ENCODE measurements at places on chromosomes 12 and 14.

- no peak for DNase-seq
Measured at GRCh38 chr14:35326375-35326774, 34.2 kb downstream of the PSMA6 start.

DNA sequence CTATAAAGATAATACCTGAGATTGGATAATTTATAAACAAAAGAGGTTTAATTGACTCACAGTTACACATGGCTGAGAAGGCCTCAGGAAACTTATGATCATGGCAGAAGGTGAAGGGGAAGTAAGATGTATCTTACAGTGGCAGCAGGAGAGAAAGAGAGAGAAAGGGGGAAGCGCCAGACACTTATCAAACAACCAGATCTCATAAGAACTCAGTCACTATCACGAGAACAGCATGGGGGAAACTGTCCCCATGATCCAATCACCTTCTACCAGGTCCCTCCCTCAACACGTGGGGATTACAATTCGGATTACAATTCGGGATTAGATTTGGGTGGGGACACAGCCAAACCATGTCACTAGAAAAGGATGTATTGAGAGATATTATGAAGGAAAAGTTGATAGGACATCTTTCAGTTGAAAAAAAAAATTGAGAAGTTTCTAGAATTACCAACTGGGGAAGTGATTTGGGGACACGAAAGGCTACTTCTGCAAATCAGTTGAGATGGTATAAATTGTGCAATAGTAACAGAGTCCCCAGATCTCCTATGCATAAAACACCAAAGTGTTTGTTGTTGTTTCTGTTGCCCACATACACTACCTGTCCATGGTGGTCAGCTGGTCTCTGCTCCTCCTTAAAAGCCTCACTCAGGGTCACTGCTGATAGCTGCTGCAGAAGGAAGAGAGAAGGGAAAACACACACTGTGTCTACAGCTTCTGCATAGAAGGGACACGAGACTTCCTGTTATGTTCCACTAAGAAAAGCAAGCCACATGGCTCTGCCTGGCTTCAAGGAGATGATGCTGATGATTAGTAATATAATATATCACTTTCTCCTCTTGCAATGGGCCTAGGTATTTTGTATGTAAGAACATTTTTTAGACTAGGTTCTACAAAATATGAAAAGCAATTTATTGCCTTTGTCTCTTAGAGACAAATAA, 465.5 kb downstream of the PDZRN4 start:
- no peak for DNase-seq

GRCh38 chr14:30883508-30884294, 9.3 kb downstream of the COCH start:
- no peak for DNase-seq

GRCh38 chr12:110532644-110533043, 30.5 kb downstream of the RAD9B start:
- DNase-seq = no peak

DNA sequence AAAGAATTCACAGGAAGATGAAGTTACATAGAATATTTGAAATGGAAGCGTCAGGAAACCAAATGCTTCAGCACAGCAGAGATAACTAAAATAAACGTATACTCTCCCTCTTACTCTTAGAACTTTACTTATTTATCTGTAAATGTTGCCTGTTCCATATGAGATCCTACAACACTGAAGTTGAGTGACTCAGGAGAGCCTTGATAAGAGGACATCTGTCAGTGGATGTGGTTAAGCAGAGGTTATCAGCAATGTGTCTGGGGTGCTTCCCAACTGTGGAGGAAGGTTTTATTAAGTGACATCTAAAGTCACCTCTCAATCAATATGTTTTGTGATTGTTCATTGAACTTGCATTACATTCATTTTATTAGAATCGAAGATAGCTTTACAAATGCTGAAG, 81.9 kb downstream of the NEDD1 start:
- no peak for DNase-seq

DNA sequence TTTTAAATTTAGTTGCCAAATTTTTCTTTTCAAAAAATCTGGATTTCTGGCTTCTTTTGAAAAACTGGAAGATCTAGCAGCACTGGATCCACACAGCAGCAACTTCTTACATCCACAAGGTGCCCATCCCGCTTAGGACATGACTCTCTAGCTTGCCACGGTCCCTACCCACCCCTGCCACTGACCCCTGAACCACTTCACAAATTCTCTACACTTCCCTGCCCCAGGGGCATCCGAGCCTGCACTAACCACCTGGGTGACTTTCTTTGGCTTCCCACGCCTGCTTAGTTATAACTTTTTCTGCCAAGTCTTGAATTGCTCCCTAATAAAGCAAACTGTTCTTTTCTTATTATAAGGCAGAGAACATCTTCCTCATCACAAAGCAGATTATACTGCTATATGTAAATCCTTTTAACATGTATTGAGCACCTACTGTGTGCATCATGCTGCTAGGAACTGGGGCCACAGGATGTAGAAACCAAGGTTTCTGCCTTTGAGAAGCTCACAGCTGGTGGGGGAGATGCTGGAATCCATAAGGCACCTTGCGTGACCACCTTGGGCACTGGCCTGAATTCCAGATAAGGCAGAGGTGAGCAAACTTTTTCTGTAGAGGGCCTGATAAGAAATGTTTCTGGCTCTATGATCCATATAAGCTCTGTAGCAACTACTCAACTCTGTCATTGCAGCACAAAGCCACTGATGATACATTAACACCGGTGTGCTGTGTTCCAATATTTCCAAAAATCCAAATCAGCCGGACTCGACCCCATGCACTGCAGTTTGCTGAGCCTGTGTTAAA, 59.8 kb downstream of the ACTN1 start:
- no peak for DNase-seq

GRCh38 chr14:29227631-29228030, 461.0 kb downstream of the FOXG1 start:
- DNase-seq = no peak

- DNase-seq = no peak
Measured at GRCh38 chr12:111204788-111205241, 164.1 kb downstream of the PHETA1 start.

DNA sequence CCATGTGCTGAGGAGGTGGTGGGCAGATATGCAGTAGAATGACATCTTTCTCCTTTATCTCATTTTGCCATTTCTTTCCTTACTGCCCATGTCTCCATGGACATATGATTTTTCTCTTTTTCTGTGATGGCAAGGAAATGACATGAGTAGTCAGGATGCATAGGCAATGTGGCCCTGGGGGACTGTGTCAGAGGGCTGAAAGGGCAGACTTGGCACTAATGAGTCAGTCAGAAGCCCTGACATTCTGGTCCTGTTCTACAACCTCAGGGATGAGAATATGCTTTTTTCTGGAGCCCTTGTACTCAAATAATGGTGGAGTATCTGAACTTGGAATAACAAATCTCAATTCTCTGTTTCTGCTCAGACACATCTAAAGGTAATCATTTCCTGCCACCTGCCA, 167.8 kb downstream of the TMEM117 start:
- no peak for DNase-seq

GRCh38 chr14:57299511-57299910, 30.7 kb downstream of the AP5M1 start:
- no peak for DNase-seq

DNA sequence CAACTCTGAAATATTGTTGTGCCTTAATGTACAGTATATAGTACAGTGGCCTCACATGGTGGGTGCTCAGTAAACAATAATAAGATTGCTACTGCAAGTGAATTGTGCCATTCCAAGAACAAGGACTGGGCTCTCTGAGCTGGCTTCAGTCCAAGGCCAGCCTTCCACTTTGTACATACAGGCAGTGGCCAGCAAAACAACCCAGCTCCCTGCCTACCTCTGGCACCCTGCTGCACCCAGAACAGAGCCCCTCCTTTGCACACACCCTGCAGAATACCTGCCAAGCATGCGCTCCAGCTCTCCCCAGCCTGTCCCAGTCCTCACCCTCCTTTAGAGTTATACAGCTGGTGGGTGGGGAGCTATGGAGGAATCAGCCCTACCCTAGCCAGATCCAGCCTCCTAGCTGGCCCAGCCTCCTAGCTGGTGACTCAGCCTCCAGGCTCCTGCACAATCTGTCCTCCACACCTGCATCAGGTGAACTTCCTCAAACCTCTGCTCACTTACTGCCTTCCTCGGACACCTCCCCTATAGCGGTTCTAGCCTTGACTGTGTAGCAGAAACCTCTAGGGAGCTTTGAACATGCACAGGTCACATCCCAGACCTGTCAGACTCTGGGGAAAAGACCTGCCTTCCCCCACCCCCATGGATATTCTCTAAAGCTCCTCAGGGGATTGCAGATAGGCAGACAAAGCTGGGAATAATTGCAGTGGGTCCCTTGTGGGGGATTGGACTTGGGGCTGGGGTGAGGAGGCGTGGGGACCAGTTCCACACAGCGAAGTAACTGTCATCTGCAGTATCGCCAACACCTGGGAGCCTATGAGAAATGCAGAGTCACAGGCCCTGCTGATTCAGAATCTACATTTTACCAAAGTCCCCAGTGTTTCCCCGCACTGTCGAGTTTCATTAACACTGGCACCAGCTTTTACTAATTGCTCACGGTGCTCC, 17.9 kb downstream of the ZDHHC22 start:
- no peak for DNase-seq

GRCh38 chr12:32702473-32702872, 23.4 kb downstream of the DNM1L start:
- no peak for DNase-seq

GRCh38 chr14:34403646-34404045, 58.4 kb downstream of the SPTSSA start:
- DNase-seq = no peak

GRCh38 chr12:94644141-94644979, 6.0 kb downstream of the TMCC3 start:
- no peak for DNase-seq

DNA sequence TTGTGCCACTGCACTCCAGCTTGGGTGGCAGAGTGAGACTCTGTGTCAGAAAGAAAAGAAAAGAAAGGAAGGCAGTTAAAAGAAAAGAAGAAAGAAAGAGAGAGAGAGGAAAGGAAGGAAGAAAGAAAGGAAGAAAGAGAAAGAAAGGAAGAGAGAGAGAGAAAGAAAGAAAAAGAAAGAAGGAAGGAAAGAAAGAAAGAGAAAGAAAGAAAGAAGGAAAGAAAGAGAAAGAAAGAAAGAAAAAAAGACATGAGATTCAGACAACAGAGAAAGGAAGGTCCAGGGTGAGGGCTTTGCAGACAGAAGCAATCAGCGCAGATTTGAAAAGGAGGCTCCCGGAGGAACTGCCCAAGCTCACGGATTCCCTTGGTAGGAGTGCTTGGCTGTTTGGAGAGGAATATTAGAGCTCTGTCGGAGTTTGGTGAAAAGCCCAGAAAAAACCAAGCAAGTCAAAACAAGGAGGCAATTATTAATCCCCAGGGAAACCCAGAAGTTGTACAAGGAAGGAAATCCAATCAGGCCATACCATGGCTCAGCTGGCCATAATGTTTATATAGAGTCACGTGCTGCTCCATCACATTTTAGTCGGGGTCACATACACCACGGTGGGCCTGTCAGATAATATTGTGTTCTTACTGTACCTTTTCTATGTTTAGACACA, 11.6 kb upstream of the CCDC85C start:
- no peak for DNase-seq

GRCh38 chr12:106861984-106862916, 87.8 kb downstream of the RIC8B start:
- DNase-seq = no peak

DNA sequence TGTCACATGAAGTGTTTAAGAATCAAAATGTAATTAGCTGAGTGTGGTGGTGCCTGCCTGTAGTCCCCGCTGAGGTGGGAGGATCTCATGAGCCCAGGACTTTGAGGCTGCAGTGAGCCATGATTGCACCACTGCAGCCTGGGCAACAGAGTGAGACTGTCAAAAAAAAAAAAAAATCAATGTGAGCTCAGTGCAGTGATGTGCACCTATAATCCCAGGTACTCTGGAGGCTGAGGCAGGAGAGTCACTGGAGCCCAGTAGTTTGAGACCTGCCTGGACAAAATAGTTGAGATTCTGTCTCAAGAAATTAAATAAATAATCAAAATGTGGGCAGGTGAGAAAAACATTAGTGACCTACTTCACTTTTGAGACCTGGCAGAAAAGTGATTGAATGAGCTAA, 140.0 kb downstream of the MON2 start:
- no peak for DNase-seq

GRCh38 chr14:105850853-105851581, 324.6 kb downstream of the TMEM121 start:
- DNase-seq = no peak

GRCh38 chr12:94875525-94875924, 128.0 kb downstream of the NDUFA12 start:
- no peak for DNase-seq

- no peak for DNase-seq
Measured at GRCh38 chr14:104135121-104135903, 3.1 kb upstream of the KIF26A start.

DNA sequence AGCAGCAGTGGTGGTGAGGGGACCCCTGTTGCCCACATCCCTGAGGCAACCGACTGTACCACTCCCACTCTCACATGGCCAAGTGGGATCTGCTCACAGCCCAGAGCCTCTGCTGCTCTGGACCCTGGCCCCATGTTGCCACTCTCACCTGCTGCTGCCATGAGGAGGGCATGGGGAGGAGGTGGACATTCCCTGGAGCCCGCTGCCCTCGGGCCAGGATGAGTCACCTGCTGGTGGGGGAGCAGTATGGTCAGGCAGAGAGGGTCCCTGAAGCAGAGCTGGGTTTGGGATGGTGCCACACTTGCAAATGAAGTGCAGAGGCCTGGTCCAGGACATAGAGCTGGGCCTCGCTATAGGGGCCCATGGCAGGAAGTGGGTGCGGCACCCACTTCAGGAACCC, 26.1 kb downstream of the SDR9C7 start:
- no peak for DNase-seq

- no peak for DNase-seq
Measured at GRCh38 chr12:93698307-93699092, 21.3 kb downstream of the CRADD start.

DNA sequence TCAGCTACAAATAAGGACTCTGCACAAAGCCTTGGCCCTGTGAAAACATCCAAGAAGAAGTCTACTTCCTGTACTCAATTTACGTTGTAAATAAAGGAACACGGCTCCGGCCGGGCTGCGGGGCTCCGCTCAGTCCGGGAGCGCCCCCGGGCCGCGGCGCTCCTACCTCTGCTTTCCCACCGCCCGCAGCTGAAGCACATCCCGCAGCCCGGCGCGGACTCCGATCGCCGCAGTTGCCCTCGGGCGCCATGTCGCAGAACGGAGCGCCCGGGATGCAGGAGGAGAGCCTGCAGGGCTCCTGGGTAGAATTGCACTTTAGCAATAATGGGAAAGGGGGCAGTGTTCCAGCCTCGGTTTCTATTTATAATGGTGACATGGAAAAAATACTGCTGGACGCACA, 502.3 kb upstream of the FOXG1 start:
- no peak for DNase-seq

- DNase-seq = no peak
Measured at GRCh38 chr12:24955389-24955788, 6.5 kb upstream of the BCAT1 start.

DNA sequence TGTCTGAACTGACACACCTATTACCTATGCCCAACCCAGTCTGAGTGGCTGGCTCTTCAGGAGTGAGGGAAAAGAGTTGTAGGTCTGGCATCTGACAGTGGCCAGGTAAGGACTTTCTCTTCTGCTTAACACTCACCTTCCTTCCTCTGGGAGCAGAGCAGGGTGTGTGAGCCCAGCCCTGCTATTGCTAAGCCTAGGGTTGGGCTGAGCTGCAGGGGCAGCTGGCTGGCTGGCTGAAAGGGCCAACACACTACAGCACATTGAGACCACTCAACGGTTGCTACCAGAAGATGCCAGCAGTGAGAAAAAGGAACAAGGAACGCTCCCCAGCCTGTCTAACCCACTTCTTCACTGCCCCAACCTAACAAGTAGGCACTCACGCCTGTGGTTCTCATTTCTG, 201.2 kb downstream of the DPF3 start:
- DNase-seq = no peak
